ENCODE measurements at places on chromosomes 1 and 21.

- no peak for DNase-seq
These were observed 76.3 kb downstream of the NEK7 start for GRCh38 chr1:198232940-198233675.

- no peak for DNase-seq
These were observed at the start of gene C1orf56 for GRCh38 chr1:151047591-151047924. TSS of gene C1orf56 (plus strand) at chr1:151047751. CDS start at chr1:151047848, 97 bp downstream.

DNA sequence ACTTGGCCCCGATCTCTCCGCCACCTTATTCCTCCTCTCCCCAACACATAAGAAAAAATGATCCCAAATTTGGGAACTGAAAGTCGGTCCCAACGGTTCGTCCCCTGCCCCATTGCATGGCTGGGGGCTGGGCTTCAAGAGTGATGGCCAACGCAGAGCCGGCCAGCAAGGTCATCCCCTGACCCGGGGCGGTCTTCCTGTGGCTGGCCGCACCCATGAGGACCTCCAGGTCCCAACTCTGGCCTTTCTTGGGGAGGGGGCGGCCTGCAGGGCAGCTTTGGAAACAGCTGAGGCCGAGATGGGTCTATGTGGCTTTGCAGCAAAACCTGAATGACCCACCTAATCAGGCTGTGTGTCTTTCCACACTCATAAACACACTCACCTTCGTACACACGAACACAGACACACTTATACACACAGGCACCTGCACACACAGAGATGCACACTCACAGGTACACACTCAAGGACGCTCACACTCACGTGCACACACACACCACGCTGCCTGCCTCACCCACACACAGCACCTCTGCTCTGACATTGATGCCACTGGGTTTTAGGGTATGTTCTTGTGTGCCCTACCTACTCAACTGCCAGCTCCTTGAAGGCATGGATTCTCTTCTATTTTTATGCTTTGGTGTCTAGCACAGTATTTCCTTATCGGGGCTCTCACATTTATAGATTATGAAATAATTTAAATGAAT is 562 bp downstream of the DYNLT5 start:
- no peak for DNase-seq

DNA sequence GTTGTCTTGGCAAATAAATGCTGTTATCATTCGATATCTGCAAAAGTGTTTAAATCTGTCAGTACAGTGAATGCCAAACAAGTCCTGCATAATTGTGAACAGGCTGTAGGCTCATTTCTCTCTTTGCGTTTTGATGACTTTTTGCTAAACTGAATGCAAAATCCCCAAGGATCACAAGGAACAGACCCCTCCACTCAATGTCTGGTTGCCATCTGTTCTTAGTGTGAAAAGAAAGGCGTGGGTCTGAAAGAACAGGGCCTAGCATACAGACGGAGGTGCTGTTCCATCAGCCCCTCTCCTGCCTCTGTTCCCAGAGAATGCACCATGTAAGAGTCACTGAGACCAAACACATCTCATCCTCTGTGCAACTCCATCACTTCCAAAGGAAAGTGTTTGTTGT is 40.4 kb downstream of the EIF2B3 start:
- no peak for DNase-seq

DNA sequence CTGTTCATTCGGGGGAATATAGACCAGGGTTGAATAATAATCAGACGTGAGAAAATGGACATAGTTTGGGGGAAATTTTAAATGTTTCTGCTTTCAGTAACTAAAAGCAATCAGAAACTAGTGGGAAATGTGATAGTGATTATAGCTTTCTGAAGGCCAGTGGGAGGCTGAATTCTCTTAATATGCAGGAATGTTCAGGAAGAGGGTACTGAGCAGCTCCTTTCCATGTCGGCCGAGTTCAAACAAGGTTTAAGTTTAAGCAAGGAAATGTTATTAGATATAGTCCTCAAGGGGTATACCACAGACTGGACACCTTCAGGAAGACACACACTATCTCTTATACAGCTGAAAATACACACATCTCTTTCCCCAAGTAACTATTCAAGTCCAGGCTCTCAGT is 105.5 kb downstream of the HHAT start:
- no peak for DNase-seq

GRCh38 chr1:53110370-53111072 is 31.9 kb downstream of the SLC1A7 start:
- no peak for DNase-seq

GRCh38 chr1:232011961-232012360 is 385.4 kb downstream of the DISC1 start:
- no peak for DNase-seq

DNA sequence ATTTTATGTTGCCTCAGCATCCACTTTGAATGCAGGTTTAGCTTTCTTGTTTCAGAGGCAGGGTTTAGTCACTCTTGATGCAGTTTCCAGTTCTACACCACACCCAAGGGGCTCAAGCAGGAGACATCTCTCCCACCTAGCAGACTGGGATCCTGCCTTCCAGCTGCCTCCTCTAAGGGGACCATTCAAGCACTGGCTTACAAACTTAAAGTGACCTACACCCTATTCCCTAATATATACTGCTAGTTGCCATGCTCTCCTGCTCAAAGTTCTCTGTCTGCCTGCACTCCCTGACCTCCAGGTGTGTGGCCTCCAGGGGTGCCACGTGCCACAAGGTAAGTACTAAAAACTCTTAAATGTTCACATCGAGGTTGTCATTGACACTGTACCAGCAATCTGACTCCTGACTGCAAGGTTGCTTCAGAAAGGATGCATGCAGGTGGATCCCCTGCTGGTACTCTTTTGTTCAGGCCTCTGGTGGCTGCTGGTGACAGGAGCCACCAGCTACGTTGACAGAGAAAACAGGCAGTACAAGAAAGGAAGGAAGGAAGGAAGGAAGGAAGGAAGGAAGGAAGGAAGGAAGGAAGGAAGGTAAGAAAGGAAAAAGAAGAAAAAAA is 185.9 kb downstream of the COQ8A start:
- no peak for DNase-seq

GRCh38 chr1:247407180-247407616 is 8.8 kb upstream of the NLRP3 start:
- DNase-seq: peak; percentile 62
